ENCODE measurements at places on chromosomes 13 and 19.
A peak's percentile ranks its signal among the peaks of the same experiment; 100 is the strongest.

DNA sequence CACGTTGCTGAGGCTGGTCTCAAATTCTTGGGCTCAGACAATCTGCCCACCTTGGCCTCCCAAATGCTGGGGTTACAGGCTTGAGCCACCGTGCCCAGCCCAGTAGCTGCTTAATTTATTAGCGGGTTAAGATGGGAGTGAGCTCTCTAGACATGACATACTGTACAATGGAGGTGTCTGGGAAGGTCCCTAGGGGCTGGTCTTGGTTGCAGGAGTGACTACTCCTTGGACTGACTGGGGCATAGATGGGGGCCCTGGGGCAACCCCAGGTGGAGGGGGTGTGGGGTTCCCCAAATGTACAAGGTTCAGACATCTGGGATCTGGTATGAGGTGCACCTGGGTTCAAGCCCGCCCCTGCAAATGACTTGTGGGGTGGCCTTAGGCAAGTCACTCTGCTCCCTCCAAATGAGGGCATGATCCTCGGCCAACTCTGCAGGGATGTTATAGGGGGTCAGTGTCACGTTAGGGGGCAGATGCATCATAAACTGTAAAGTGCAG is 12.8 kb downstream of the CIB3 start:
- H3K4me3 ChIP-seq, result no peak overlapping the region
- H3K27ac ChIP-seq, result no peak overlapping the region
- H3K4me1 ChIP-seq, result no peaks in the 10 kb centered on the region
- H3K27me3 ChIP-seq, result no peaks in the 10 kb centered on the region
- no peaks in the 10 kb centered on the region for H3K36me3 ChIP-seq

DNA sequence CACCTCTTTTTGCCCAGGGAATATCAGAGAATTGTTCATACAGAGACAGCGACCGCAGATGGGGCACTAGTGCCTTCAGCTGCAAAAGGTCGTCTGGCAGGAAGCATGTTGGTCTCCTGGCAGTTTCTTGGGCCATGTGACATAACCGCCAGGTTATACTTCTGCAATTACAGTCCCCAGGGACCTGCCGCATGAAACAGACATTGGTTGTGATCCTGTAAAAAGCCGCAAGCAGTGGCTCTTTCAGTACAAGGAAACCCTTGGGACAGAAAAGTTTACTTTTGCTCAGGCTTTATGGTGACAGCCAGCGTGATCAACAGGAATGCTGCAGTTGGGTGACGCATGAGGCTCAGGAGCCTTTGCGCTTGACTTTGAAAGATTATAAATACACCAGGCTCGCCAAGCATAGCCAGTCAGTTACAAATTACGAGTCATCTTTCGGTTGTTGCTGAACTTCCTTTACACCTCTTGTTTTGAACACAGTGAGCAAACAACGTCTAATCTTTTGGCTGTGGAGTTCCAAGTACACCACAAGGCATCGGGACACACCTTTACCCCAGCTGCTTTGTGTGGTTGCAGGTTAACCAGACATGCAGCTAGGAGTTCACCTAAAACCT is 50.5 kb upstream of the UBE2L5 start:
- no peaks in the 10 kb centered on the region for H3K4me1 ChIP-seq
- H3K27ac ChIP-seq, result no peak overlapping the region
- no peaks in the 10 kb centered on the region for H3K27me3 ChIP-seq
- no peaks in the 10 kb centered on the region for H3K36me3 ChIP-seq

DNA sequence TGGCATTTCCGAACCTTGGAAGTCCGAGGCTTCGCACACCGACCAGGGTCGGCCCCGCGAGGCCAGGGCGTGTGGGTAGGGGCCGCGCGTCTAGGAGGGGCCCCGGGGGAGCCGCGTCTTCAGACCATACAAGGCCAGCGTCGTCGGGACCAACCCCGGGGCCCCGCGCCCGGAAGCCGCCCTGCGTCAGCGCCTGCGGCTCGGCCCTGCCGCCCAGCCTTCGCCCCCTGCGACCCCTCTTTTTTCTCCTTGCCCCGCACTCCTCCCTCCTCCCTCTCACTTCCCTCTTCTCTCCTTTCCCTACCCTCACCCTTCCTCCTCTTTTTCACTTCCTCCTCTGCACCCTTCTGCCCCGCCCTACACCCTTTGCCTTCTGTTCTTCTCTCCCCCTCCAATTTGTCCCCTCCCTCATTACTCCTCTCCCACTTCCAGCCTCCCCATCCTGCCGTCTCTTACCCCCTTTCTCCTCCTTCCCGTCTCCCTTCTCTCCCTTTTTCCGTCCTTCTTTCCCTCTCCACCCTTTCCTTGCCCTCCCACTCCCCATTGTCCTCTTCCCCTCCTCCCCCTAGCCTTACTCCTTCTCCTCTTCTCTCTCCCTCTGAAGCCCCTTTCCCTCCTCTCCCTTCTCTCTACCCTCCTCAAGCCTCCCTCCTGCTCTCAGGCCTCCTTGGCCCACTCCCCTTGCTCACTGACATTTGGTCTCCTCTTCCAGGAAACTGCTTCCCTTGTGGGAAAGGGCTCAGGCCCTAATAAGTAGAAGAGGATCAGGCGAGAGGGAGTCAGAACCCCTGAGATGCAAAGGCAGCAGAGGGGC is 2.2 kb upstream of the PLEKHG2 start:
- H3K4me1 ChIP-seq, result no peaks in the 10 kb centered on the region
- DNase-seq, result no peak
- peak overlapping the region; percentile 96 for H3K4me3 ChIP-seq
- H3K27ac ChIP-seq, result peak overlapping the region; percentile 100
- no peaks in the 10 kb centered on the region for H3K27me3 ChIP-seq

- H3K36me3 ChIP-seq, result no peaks in the 10 kb centered on the region
- H3K4me3 ChIP-seq, result no peak overlapping the region
- no peak overlapping the region for H3K27ac ChIP-seq
- H3K4me1 ChIP-seq, result no peaks in the 10 kb centered on the region
Measured at GRCh38 chr13:84446972-84447639, 564.8 kb upstream of the SLITRK1 start.

DNA sequence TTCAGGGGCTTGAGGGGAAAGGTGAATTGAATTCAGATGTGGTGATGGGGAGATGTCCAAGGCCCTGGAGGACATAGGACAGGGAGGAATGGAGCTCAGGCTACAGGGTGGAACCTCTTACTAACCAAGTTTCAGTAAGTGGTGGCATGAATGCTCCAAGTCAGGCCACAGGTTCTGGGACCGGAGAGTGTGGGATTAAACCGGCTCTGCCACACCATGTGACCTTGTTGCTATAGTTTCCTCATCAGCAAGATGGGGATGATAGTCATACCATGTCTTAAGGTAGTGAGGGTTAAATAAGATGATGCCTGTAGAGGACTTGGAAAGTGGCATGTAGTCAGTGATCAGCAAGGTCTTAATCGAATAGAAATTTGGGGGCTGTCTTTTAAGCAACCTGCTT is 16.3 kb downstream of the GPR183 start:
- no peaks in the 10 kb centered on the region for H3K36me3 ChIP-seq
- no peaks in the 10 kb centered on the region for H3K27me3 ChIP-seq
- no peak for DNase-seq

DNA sequence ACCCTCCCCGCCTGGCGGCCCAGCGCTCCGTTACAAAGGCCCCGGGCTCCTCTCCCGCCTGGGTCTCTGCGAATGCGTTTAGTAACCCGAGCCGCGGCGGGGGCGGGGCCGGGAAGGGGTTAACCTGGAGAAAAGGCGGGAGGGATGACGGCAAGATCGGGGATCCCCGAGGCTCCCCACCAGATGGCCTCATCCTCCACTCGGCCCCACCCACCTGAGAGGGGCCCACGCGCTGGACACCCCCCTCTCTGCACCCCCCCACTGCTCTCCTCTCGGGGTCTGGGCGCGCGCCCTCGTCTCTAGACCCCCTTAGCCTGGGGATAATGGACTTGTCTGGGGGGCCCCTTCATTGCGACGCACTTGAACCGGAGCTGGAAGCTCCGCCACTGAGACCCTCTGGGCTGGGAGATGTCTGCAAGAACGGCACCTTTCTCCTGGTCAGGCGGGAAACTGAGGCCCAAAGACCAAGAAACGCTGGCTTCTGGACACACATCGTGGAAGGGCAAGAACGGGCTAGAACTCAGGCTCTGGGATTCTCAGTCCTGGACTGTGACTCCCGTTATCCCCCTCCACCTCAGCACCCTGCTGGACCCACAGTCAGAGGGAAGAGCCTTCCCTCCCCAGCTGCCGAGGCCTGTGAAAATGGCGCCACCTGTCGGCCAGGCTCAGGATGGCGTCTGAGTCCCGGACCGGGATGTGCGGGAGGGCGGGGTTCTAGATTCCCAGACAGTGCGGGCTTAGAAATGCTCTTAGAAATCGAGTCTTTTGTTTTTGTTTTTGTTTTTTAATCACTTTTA is 2.9 kb upstream of the LTBP4 start:
- peak; percentile 87 for DNase-seq
- no peaks in the 10 kb centered on the region for H3K27me3 ChIP-seq
- H3K36me3 ChIP-seq, result no peaks in the 10 kb centered on the region
- H3K4me1 ChIP-seq, result peaks cover 19% of the 10 kb centered on the region
- no peak overlapping the region for H3K27ac ChIP-seq

- no peaks in the 10 kb centered on the region for H3K36me3 ChIP-seq
- no peak for DNase-seq
- no peaks in the 10 kb centered on the region for H3K4me1 ChIP-seq
- H3K27me3 ChIP-seq, result peaks cover 24% of the 10 kb centered on the region
Measured at GRCh38 chr19:3723110-3723488, 14.9 kb downstream of the TJP3 start.

Data from breast epithelium (tissue), 4 donors.